ENCODE measurements at places on chromosomes 6 and 20.

- DNase-seq: no peak
Observed at GRCh38 chr6:24228681-24229255, 102.8 kb downstream of the NRSN1 start.

DNA sequence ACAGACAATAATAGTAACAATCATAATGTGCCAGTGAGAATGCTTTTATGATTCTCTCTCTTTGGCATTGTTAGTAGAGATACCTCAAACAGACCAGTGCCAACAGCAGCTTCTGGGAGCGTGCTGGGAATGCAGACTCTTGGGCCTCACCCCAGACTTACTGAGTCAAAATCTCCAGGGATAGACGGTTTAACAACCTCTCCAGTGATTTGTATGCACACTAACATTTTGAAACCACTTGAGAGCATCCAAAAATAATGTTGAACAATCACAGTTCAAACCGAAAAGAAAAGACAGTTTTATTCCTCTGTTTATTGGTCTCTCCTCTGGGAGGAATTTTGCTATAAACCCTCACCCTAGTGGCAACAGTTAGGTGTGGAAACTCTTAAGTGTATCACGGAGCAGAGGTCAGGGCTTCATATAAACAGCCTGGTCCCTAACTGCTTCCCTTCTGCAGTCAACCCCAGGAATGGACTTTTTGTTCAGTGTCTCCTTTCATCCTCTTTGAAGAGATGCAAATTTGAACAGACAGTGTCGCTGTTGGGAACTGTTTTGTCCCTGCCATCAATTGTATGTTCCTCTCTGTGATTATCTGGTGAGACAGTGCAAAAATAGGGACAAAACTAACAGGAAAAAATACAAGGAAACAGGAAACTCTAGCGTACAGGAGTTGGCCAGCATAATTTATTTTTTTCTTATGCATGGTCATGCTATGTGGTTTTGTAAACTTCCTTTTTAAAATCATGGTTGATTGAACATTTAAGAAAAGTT is 162.4 kb upstream of the BTBD3 start:
- no peak for DNase-seq

GRCh38 chr6:44377971-44378370 is 9.5 kb upstream of the CDC5L start:
- no peak for DNase-seq

DNA sequence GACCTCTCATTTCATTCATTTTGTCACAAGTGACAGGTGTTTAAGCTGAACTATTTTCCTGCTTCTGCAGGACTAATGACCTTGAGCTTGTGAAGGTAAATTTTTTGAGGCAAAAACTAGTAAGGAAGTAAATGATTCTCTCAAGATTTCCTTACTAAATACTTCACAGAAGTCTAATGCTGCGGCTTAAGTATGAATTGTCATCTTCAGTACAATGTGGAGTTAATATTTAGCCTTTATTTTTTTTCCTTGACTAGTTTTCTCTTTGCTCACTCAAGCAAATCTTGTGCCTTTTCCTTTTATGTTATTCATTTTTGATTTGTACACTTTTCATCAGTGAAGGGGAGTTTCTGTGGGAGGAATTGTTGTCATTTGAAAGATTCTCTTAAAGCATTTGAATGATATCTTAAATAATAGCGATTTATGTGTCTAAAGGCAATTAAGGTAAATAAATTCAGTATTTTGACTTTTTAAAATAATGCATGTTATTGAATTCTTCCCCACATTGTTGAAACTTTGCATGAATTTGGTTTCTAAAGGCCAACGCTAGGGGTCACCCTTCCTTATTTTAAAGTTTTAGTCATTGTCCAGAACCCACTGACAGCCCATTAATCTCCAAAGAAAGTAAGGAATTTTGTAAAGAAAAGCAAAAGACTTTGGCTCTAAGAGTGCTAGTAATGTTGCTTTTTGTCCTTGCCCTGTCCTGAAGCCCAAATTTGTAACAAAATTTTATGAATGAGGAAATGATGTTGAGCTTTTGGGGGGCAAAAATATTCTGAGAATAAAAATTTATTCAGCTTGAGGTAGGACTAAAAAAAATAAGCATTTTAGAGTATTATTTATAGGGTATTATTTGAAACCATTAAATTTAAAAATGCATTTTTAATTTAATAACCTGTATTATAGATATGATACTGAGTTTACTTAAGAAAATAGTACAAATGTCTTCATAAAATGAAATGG is 157.4 kb upstream of the LAMA2 start:
- peak; percentile 33 for DNase-seq

DNA sequence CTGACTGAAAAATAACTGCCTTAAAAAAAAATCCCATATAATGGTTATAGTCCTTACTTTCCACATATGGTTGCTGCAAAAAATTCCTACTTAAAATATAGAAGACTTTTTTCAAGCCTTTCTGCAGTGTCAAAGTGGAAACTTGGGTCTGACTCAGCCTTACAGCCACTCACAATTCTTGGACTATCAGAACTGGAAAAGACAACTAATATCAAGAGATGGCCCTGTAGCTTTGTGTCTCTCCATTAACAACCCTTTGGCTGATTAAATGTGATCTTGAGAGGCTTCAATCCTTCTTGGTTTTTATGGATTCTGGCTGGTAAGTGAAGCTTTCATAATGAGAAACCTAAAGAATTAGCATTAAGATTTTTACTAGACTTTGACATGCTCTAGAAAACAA is 307.8 kb downstream of the RNGTT start:
- DNase-seq: no peak

DNA sequence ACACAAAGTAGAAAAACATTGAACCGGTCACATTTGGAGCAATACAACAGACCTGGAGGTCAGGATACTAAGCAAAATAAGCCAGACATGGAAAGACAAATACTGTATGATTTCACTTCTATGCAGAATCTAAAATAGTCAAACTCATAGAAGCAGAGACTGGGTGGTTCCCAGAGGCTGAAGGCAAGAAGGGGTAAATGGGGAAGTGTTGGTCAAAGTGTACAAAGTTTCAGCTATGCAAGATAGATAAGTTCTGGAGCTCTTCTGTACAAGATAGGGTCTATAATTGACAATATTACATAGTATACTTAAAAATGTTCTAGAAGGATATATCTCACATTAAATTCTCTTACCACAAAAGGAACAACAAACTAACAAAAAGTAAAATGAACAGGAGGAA is 70.3 kb downstream of the TMEM244 start:
- DNase-seq: no peak

GRCh38 chr20:19964289-19965265 is 52.6 kb upstream of the NAA20 start:
- no peak for DNase-seq

DNA sequence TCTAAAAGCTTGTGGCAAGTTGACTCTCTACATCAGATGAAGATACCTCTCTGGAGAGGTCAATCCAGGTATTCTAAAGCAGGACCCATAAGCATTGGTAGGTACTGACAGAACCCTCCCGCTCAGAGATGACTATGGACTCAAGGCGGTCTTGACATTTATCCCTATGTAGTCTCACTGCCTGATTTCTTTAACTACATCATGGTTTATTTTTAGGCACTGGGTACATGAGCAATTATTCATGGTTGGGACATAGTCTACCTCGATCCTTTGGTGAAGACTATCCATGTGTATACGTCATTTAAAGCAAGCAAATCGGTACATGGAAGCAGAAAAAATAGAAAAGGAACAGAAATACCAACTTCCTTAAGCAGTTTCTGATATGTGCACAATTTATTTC is 136.2 kb upstream of the TAB2 start:
- no peak for DNase-seq

DNA sequence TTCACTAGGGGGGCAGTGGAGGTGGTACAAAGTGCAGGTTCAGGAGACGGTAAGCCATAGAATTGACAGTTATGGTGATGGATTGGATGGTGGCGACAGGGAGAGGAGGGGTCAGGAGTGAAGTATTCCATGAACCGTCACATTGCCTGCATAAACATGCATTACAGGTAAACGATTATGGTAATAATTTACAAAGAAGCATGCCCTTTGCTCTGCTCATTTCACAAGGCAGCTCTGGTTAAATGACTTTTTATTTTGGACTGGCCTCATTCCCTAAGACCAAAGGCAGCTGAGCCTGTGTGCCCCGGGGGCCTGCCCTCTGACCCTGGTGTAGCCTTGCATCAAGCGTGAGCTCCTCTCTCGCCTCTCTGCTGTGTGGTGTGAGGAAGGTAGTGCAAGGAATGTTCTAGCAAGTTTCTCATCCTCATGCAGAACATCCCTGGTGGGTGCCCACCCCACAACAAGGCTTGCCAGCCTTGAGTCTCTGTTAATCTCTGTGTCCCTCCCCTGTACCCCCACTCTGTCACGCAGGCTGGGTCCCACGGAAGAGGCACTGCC is 59.0 kb downstream of the PPP1R14C start:
- no peak for DNase-seq

DNA sequence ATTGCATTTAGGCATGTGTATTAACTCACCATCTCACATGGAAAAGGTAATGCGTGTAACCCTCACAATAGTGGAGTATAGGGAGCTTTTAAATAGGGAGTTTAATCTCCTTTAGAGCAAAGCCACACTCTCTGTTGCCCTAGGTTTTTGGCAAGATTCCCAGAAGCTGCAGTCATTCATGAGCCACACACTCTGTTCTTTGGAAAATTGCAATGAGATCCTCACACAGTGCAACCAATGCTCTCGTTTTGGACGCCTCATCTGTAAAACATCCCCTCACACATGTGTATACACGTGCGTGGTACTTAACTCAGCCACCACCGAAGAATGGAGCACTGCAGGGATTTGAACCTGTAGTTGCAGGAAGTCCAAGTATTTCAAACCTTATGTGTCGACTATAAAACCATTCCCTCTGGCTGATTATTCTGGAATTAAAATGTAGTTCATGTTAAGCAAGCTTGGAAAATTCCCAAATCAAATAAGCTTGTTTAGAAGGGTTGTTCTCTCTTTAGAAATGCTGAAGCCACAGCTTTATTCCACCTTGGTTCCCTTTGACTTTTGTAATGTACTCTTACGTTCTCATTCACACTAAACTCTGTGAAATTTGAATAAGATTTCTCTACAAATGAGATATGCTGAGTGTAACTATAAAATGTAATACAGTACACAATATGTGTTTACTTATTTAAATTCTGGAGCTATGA is 489.8 kb upstream of the MANEA start:
- no peak for DNase-seq

GRCh38 chr6:117919275-117919674 is 12.2 kb downstream of the SLC35F1 start:
- no peak for DNase-seq
